ENCODE measurements at places on chromosomes 3 and 15. TPM values are rescaled to one million over a fixed set of nuclear protein-coding genes. Genes with fewer than 3 reads are reported as not detected.

The ANKRD63 gene
- total RNA-seq, result not detected

The OR5K3 gene
- total RNA-seq, result not detected

The ZNF80 gene
- total RNA-seq, result 1.8 TPM

The THBS1 gene
- total RNA-seq, result 6.9 TPM

The ATP10A gene
- 24.0 TPM for total RNA-seq

The MYEF2 gene
- 9.8 TPM for total RNA-seq

The ADPRH gene
- 7.9 TPM for total RNA-seq

The CD276 gene
- 1.9 TPM for total RNA-seq

The SFMBT1 gene
- total RNA-seq, result 18.3 TPM

The ACP3 gene
- total RNA-seq, result not detected

The SLC7A14 gene
- not detected for total RNA-seq

The LIPH gene
- not detected for total RNA-seq

The GOLGA8T gene
- not detected for total RNA-seq

The UBAP1L gene
- total RNA-seq, result 3.5 TPM

The UBA5 gene
- 52.1 TPM for total RNA-seq

The CLDN18 gene
- not detected for total RNA-seq

The CDAN1 gene
- total RNA-seq, result 24.7 TPM

The IL17RE gene
- total RNA-seq, result 1.2 TPM

The CCDC39 gene
- not detected for total RNA-seq

The PROK2 gene
- 0.28 TPM for total RNA-seq

The NANOGP8 gene
- not detected for total RNA-seq

The MPI gene
- total RNA-seq, result 43.0 TPM

The LRRC2 gene
- 0.04 TPM for total RNA-seq

The RAD18 gene
- 38.5 TPM for total RNA-seq

The FILIP1L gene
- total RNA-seq, result 0.27 TPM

The TMEM207 gene
- total RNA-seq, result not detected

The GOLGA8A gene
- total RNA-seq, result 94.0 TPM

The ZMAT3 gene
- total RNA-seq, result 14.7 TPM

The SLC28A1 gene
- not detected for total RNA-seq

The RABL3 gene
- 39.0 TPM for total RNA-seq

The DGKG gene
- total RNA-seq, result 0.20 TPM

The GHSR gene
- not detected for total RNA-seq

The SPTSSB gene
- not detected for total RNA-seq

The TMEM39A gene
- total RNA-seq, result 44.4 TPM

The CNTN3 gene
- not detected for total RNA-seq

The CFAP161 gene
- total RNA-seq, result not detected

The SLC12A1 gene
- not detected for total RNA-seq

The LHFPL4 gene
- not detected for total RNA-seq

The COL6A5 gene
- total RNA-seq, result not detected

The GTPBP8 gene
- total RNA-seq, result 29.4 TPM

The C3orf22 gene
- total RNA-seq, result not detected

The SHQ1 gene
- total RNA-seq, result 36.0 TPM

The FEZF2 gene
- not detected for total RNA-seq

The MYL3 gene
- not detected for total RNA-seq

The TIMP4 gene
- total RNA-seq, result not detected

The PLEKHO2 gene
- total RNA-seq, result 15.8 TPM

The HYKK gene
- 0.94 TPM for total RNA-seq

The SHF gene
- total RNA-seq, result 25.4 TPM

The DUOX1 gene
- not detected for total RNA-seq

The ILDR1 gene
- not detected for total RNA-seq

The HTR3E gene
- not detected for total RNA-seq

The C3orf52 gene
- 3.4 TPM for total RNA-seq

The COL8A1 gene
- total RNA-seq, result not detected

The SLC38A3 gene
- total RNA-seq, result not detected

The WDR93 gene
- total RNA-seq, result not detected

The STAB1 gene
- 7.6 TPM for total RNA-seq

The TGM5 gene
- not detected for total RNA-seq

The IL17RD gene
- 0.04 TPM for total RNA-seq

The SKOR1 gene
- 0.15 TPM for total RNA-seq

All from CD8-positive, alpha-beta memory T cell (primary cell).